Stimulated activated CD4-positive, alpha-beta T cell treated with anti-CD3 and anti-CD28 coated beads, Interleukin-4, amount 100 ng/mL, for 24 hours (primary cell): ENCODE measurements at places on chromosomes 5 and 9.

- no peak for DNase-seq
Measured at GRCh38 chr5:61304590-61305381, 27.3 kb upstream of the ZSWIM6 start.

DNA sequence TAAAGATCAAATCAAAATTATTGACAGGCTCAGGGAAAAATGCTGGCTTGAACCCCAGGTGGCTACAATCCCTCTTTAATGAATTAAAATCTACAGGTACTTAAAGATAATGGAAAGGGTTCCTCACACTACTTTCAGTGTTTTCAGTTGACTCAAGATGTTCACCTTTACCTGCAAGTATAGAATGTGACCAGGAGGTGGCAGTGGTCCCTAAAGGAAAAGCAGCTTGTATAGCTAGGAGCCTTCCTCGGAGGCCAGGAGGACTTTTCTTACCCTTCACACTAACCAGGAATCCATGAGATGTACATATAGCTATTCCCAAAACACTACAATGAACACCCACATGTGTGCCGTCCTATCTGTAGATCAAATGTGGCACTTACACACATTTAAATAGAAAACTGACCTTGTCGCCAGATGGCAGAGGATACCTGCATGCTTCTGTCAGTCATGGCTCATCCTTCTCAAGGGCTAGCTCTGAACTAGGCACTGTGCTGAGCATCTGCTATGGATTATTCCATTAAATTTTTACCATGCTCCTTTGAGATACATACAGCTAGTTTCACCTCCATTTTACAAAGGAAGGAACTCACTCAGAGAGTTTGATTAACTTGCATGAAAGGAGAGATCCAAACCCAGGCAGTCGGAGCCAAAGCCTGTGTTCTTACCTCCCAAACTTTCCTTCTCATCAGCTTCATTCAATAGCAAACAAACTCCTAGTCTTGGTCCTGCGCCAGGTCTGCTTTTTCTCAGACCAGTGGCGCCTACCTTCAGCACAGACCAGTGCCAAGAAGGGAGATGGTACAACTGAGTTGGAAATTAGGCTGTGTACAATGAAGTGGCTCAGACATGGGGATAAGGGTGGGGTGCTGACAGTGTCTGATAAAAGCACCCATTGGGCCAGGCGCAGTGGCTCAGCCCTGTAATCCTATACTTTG is 24.5 kb downstream of the C9orf152 start:
- DNase-seq, result peak; percentile 61

DNA sequence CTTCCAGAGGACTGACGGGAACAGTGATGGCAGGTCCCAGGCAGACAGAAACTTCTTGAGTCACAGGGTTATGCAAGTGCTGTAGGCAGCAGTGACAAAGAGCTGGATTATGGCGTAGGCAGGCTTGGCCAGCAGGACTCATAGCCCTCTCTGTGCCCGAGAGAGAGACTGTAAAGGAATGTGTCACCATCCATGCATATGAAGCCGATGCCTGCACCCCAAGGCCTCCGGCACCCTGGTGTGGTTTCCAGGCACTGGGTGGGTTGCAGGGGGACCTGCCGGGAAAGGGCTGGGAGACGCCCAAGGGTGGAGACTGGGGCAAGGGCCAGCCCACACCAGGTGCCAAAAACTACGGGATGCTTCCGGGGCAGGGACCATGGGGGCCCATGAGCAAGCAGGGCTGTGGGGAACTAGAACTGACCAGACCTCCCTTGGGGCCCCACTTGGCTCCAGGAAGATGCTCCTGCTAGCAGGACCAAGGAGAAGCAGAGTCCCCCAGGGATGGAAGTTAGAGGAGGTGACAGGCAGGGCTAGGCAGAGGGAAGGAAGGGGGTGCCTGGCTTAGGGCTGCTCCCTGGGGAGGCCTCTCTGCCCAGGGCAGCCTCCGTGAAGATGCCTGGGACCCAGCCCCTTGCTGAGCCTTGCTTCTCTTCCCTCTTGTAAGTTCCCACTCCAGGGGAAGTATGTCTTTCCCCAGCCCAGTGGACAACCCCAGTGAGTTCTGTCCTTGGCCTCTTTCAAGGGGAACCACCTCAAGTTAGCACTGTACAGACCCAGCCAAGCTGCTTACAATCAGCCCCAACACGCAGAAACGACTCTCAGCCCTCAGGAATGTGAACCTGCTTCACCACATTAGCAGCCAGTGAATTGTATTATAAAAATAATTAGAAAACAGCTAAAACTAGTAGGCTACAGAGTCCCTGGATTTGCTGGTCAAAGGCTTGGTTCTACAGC is 10.5 kb upstream of the IPPK start:
- no peak for DNase-seq

DNA sequence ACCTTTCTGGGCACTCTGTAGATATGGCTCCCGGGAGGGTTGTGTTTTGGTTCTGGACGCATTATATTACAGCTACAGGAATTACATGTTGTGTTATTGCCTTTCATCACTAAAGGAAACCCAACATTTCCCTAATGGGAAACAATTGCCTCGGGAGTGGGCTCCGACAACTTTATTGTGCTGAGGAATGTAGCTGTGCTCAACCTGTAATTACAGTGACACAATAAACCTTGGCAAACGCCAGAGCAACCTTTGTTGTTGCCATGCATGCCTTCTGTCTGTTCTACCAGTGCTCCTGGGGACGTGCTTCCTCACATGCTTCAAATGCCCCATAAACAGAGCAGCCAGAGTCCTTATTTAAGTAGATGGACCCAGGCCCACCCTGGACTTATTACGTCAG is 182.4 kb downstream of the DIRAS2 start:
- DNase-seq, result no peak

DNA sequence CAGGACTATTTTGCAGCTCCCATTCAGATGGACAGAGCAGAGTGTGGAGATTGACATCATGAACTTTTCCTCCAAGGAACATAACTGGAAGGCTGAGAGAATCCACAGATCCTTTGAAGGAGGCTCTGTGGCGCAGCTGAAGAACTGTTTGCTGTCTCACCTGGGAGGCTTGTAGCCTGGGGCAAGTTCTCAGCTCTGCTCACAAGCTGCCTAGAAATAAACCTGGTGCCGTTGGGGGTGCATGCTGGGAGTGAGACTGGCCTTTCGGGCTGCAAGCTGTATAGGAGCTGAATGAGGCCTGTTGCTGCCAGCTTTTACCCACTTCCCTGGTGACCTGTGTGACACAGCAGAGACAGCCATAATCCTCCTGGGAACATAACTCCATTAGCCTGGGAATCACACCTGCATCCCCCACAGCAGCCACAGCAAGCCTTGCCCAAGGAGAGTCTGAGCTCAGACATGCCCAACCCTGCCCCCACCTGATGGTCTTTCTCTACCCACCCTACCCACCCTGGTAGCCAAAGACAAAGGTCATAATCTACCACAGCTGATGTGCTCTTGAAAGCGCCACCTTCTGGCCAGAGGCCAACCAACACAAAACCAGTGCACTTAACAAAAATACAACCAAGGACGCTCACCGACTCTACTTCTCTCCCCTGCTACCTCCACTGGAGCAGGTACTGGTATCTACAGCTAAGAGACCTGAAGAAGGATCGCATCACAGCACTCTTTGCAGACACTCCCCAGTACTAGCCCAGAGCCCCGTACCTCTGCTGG is 205.1 kb upstream of the MRPS30 start:
- no peak for DNase-seq

DNA sequence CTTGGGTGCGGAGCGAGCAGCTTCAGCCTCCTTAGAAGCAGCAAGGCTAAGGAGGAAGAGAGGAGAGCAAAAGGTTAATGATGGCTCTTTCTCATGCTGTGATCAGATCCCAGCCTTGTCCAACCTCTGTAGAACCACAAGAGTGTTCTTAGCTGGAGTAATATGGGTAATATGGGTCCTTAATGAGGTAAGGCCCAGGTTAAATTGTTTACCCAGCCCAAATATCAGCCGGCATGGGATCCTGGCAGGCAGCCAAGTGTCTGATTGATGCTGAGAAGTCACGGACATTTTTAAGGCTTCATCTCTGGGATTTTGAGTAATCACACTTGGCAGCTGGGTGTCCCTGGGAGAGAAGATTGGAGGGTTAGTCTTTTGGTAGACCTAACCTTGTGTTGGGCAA is 32.3 kb downstream of the GLRA1 start:
- DNase-seq, result no peak

DNA sequence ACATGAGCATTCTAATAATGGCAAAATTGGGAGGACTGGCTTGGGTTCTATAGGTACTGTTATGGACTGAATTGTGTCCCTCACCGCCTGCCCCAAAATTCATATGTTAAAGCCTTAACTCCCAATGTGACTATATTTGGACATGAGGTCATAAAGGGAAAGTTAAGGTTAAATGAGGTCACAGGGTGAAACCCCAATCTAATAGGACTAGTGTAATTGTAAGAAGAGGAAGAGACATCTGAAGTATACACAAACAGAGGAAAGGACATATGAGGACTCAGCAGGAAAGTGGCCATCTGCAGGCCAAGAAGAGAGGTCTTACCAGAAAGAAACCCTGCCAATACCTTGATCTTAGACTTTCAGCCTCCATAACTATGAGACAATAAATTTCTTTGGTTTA is 23.1 kb downstream of the RNF180 start:
- no peak for DNase-seq

DNA sequence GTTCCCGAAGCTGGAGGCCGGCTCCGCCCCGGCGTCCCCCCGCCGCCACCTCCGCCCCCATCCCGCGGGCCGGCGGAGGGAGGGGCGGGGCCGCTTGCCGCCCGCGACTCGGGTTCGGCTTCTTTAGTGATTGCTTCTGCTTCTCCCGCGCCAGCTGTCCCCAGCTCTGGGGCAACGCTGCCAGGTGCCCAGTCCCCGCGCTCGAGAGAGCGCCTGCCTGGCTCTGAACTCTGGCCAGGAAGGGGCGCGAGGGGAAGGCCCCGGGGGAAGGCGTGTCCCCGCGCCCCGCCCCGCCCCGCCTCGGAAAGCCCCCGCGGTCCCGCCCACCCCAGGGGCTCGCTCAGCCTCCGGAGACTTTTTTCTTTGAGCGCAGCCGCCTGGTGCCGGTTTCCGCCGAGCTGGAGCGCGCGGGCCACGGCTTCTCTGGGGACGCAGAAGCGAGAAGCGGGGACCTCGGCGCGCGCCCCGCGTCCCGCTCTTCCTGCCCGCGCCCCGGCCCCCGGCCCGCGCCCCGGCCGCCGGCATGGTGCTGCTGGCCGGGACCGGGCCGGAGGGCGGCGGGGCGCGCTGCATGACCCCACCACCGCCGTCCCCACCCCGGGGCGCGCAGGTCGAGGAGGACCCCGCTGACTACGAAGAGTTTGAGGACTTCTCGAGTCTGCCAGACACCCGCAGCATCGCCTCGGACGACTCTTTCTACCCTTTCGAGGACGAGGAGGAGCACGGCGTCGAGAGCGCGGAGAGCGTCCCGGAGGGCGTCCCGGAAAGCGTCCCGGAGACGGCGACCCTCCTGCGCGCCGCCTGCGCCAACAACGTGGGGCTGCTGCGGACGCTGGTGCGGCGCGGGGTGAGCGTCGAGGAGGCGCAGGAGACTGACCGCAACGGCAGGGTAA is at the start of gene ANKRD33B:
ANKRD33B (plus strand) TSS at position 126 of the 893 bp plus-strand sequence; CDS start at position 524, 398 bp downstream.
- DNase-seq, result peak; percentile 78

DNA sequence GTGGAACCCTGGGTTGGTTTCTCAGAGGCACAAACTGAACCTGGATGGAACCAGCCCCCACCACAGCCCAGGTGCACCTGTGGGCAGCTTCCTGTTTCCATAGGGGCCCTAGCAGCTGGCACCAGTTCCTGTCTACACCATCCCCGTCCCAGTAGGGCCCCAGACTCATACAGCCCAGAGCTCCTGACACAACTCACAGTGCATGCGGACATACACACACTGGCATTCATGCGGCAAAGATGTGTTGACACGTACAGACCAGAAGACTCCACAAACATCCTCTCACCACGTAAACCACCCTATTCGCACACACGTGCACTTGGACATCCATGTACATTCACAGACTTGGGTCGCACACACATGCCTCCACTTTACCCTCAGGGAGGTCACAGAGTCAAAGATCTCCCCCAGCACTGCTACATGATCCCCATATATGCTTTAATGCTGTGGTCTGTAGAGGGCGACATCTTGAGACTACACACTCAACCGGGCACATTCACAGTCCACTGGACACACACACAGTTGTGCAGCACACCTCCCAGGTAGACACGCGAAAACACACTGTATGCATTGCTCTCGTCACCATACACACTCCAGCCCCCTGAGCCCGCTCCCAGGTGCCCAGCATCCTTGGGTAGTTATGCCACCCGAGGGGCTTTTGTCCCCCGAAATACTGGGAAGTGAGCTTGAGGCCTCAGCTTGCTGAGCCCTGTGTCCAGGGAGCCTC is 22.4 kb downstream of the CXXC5 start:
- no peak for DNase-seq

- DNase-seq, result no peak
Measured at GRCh38 chr5:14913096-14913495, 41.5 kb upstream of the ANKH start.

DNA sequence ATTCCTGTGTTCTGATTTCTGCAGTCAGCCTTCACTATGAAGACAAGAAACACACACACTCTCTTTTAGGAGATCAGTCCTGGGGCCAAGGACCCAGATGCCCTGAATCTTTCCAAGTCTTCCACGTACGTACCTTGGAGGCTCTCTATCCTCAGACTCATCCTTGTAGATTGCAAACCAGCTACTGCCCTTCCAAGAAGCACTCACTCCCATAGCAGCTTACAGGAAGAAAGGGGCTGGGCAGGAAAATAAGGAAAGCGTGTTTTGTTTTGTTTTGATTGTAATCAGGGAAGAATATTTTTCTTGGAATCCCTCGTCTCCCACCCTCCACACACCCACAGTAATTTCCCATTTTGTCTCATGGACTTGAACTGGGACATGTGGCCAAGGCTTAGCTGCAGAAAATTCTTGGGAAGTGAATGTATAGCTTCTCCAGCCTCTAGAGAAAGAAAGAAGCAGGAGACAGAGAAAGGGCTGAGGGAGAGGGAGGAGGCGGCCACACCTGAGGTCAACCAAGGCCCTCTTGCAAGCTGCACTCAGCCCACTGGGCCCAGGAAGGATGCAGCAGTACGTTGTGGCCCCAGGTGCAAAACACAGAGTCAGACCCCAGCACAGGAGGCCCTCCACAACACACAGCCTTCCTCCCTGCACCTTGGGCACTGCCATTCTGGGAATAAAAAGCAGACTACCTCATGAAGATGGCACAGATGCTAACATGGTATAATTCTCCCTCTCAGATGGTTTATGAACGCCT is 29.9 kb downstream of the IRX2 start:
- DNase-seq, result no peak

DNA sequence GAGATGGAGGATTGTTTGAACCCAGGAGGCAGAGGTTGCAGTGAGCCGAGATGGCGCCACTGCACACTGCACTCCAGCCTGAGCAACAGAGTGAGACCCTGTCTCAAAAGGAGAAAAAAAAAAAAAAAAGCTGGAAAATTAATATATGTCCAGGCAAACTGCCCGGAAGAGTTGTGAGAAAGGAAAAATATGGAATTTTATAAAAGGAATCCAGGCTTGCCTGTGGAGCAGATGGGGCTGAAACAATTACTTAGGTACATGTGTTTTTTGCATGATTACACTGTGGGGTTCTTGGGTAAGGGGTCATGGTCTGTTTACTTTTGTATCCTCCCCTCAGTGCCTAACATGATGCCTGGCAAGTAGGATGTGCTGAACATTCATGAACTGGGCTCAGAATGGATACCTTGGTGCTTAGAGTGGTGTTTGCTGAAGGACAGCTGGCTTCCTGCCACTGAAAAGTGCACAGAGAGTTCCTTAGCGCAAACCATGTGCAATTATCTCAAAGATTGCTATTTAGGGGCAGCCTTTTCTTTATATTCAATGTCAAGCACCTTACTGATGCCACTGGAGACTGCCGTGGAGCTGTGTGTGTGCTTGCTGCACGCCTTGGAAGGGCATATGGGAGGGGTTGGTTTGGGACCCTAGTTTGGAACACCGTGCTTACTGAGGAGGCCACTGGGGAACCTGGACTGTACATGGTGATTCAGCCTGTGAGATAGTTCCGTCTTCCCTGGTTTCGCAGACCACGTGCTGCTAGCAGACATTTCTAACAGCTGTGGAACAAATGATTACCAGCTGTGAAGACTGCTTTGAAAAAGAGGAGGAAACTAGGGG is 78.4 kb downstream of the MAP1B start:
- no peak for DNase-seq
